ENCODE measurements at places on chromosomes 2 and 18. TPM values are rescaled to one million over a fixed set of nuclear protein-coding genes. Genes with fewer than 3 reads are reported as not detected.

Gene MYCN
- total RNA-seq: 0.88 TPM

Gene ZNF519
- 5.8 TPM for total RNA-seq

Gene ADGRF3
- total RNA-seq: not detected

Gene UGT1A8
- total RNA-seq: not detected

Data from posterior vena cava (tissue), 2 donors.